ENCODE measurements at places on chromosomes 11 and 22.
A peak's percentile ranks its signal among the peaks of the same experiment; 100 is the strongest.

- DNase-seq, result no peak
These were observed 17.1 kb downstream of the SART1 start for GRCh38 chr11:65978391-65979238.

GRCh38 chr11:65077451-65077850 is 6.4 kb downstream of the CDCA5 start:
- no peak for DNase-seq

GRCh38 chr11:59172345-59173079 is 580 bp downstream of the DTX4 start:
- DNase-seq, result peak; percentile 14

- no peak for DNase-seq
These were observed 1.2 kb upstream of the TBC1D10A start for GRCh38 chr22:30327864-30328345.

GRCh38 chr11:2999464-2999998 is 7.4 kb upstream of the NAP1L4 start:
- no peak for DNase-seq

DNA sequence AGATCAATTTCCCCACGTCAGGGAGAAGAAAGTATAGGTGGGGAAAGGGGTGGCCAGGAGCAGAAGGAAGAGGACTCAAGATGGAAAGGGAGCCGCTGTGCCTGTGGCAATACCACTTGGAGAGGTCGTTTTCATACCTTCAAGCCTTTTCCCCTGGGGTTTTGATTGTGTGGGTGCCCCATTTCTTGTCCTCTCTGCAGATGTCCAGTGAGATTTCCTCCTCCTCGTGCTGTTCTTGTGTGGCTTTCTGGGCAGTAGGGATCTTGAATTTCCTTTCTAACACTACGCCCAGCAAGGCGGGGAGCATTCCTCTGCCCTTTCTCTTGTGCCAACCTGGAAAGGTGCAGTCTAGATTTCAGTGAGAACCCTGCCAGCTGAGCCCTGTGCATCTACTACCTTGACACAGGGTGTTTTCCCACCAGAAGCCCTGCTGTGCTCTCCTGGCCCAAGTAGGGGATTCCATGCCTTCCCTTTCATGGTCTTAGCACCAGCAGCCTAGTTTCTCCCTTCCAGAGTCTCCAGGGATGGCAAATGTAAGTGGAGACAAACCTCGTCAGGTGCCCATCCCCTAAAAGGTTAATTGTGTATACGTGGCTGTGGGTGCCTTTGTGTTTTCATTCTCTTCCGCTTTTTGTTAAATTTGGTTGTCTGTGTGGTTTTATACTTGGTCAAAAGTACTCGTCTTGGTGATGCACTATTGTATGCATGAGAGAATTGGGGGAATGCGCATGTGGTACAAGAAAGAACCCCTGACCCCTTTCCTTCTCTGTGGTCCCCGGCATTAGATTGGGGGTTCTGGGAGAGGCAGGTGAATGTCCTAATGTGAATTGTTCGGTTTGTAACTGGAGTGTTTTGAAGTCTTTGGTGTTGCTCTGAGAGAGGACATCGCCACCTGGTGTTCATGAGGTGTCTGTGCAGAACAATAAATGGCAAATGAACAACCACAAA is 71.4 kb upstream of the MPEG1 start:
- peak; percentile 26 for DNase-seq

- no peak for DNase-seq
These were observed 9.4 kb upstream of the PIM3 start for GRCh38 chr22:49951000-49951677.

GRCh38 chr11:34588023-34588422 is 32.9 kb upstream of the EHF start:
- DNase-seq, result no peak

DNA sequence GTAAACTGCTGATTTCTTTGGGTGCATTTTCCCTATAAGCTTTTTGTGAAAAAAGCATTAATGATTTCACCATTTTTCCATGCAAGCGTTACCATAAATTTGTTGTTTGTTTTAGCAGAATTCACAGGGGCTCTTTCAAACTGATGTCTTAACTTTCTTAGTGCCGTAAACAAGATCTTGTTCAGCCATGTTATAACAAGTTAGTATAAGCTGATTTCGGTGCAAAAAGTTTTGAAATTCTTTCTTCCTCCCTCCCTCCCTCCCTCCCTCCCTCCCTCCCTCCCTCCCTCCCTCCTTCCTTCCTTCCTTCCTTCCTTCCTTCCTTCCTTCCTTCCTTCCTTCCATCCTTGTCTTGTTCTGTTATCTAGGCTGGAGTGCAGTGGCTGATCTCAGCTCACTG is 71.7 kb upstream of the CHORDC1 start:
- DNase-seq, result no peak

DNA sequence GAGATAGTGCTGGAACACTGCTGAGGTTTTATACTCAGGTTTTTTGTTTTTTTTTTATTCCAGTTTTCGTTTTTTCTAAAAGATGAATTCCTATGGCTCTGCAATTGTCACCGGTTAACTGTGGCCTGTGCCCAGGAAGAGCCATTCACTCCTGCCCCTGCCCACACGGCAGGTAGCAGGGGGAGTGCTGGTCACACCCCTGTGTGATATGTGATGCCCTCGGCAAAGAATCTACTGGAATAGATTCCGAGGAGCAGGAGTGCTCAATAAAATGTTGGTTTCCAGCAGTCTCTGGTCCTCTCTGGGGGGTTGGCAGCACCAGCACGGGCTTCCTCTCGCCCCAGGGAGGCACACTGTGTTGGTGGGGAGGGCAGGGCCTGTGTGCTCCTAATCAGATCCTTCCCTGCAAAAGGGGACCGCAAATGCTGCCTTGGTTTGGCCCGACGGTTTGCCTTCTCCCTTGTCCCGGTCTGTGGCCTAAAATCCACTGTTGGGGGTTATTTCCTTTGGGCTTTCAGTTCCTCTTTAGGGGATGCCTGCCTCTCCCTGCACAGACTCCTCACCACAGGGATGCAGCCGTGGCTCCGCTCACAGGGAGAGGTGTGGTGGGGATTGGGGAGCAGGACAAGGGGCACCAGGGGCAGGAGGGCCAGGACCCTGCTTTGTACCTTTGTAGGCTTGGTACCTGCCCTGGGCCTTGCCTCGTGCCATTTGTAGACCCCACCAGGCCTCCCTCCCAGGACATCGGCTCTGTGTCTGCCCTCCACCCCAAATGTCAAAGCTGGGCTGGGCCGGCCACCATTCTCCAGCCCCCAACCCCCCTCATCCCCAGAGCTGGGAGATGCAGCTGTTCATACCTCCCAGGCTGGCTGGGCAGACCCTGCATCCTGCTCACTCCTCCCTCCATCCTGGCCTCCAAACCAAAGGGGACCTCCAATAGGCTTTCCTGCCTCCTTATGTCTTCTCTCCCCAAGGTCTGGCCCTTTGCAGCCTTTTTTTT is 13.5 kb downstream of the MCAT start:
- no peak for DNase-seq

GRCh38 chr11:95283650-95284049 is 52.6 kb upstream of the SESN3 start:
- DNase-seq, result no peak
